ENCODE measurements at places on chromosomes 16 and 17.
A peak's percentile ranks its signal among the peaks of the same experiment; 100 is the strongest.

GRCh38 chr17:28181568-28181967 is 137.4 kb upstream of the TMEM97 start:
- no peak for DNase-seq

DNA sequence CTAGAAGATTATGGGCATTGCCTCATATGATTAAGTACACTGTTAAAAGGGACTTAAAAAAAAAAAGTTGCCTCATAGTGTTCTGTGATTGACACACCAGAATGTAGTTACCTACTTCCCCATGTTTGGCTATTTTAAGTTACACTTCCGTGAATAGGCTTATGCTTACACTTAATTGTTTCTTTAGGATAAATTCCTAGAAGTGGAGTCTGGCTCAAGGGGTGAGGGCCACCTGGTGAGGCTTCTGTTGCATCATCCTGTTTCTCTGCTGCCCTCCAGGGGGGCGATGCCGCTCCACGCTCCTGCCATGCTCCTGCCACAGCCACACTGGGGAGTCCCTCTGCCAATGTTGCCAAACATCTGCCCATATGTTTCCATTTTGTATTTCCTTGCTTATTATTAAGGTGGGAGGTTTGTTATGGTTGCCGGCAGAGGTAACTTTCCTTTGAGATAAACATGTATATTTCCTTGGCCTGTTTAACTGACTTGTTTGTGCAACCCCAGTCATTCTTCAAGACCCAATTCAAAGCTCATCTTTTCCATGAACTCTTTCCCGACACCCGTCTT is 73.1 kb downstream of the KSR1 start:
- no peak for DNase-seq

GRCh38 chr16:2987286-2987685 is 7.0 kb upstream of the PKMYT1 start:
- DNase-seq = no peak

DNA sequence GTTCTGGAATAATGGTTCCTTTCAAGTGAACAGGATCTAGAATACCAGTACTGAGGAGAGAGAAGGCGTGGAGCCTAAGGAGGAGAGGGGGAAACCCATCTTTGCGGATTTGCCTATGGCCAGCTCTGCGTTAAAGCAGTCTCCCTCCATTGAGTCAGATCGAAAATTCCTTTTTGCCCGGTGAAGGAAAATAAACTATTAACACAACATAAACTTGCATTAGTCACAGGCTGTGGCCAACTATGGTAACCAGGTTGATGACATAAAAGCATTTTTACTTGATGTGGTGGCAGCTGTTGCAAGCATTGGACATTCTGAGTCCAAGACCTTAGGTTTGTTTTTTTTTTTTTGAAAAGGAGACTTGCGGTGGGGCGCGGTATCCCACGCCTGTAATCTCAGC is 8.9 kb downstream of the LDAF1 start:
- no peak for DNase-seq

DNA sequence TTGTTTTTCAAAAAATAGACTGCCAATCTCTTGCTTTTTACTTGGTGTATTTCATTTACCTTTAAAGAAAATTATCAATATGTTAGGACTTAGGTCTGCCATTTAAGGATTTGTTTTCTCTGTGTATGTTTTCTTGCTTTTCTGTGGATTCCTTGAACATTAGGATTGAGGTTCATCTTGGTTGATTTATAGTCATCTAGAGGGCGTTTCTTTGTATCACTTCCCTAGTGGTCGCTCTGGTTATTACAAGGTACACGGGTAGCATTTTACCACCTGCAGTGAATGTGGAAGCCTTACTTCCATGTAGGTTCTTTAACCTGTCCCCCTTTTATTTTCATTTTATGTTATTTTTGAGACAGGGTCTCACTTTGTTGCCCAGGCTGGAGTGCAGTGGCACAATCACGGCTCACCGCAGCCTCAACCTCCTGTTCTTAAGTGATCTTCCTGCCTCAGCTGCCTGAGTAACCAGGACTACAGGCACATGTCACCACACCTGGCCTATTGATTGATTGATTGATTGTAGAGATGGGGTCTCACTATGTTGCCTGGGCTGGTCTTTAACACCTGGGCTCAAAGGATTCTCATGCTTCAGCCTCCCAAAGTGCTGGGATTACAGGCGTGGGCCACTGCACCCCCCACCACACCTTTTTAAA is 35.2 kb upstream of the CBX4 start:
- DNase-seq = no peak

DNA sequence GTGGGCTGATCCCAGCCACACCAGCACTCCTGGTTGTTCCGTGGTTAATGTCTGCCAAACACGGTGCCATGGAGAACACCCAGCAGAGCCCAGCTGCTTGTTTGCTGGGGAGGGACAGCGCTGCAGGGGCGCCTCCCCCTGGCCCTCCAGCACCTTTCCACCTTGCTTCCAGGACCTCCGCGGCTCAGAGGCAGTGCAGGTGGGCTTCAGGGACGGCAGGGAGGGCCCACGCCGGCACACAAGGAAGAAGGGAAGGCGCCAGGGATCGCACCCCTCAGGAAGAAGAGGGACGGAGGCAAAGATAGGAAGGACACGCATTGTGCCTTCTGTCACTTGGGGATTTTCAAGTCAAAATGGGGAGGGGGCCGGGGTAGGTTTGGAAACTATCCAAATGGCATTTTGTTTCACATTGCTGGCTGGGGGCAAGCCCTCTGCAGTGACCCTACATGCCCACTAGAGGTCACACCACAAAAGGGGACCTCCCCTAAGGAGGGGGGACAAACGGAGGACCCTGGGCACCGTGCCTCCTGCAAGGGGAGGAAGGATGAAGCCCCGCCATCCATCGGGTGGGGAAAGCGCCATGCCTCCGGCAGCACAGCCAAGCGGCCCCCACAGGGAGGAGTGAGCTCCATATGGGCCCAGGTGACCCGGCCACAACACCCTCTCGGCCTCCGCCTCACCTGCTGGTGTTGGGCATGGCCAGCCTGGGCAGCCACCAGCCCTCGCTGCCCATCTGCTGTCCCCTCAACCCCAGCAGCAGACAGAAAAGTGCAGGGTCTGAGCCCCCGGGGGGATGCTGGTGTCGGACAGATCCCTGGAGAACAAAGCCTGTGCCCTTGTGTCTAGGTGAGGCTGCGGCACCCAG is 7.5 kb upstream of the C16orf95 start:
- DNase-seq = peak; percentile 16

DNA sequence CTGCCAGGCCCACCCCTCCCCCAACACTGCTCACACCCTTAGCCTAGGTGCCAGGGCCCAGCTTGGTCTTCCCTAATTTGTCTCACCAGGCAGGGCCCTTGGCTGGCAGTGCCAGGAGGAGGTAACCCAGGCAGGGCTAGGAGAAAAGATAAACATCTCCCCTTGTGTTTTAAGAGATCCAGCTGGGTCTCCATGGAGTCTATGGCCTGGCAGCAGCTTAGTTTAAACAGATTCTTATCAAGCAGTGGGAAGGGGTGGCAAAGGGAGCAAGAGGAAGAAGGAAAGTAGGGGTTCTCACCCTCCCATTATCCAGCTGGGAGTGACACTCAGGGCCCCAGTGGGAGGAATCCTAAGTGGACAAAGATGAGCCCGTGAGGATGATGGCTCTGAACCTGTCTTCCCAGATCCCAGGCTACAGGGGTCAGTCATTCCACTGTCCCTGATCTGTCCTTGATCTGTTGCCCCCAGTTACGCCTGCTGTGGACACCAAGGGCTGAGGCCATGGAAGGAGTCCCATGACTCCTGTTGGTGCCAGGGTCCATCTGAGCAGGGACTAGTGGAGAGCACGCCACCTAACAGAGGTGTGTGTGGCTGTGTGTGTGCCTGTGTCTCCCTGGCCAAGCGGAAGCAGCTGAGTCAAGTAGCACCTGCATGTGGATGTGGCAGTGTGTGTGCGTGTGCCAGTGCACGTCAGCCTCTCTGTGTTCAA is 47.4 kb upstream of the MEIOC start:
- DNase-seq = no peak

GRCh38 chr16:19389246-19389645 is 28.4 kb upstream of the TMC5 start:
- DNase-seq = no peak

DNA sequence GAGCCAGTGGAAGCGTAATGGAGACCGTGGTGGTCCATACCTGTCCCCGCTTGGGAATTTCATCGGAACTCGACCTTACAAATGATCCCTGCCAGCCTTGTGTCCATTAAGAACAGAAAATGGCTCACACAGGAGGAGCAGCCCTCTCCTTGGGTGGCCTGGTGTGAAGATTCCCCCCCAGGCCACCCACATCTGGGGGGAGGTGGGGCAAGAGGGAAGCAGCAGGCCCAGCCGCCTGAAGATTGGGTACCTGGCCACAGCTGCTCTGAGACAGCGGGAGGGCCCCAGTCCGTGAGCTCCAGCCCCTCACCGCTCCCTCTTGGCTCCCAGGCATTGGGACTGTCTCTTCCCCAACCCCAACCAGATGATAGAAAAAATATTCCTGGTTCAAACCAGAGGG is 277.8 kb upstream of the FOXF1 start:
- no peak for DNase-seq

- no peak for DNase-seq
Measured at GRCh38 chr17:48755356-48755755, 26.8 kb upstream of the HOXB13 start.

- no peak for DNase-seq
Measured at GRCh38 chr17:30368912-30369720, 9.6 kb upstream of the CPD start.

DNA sequence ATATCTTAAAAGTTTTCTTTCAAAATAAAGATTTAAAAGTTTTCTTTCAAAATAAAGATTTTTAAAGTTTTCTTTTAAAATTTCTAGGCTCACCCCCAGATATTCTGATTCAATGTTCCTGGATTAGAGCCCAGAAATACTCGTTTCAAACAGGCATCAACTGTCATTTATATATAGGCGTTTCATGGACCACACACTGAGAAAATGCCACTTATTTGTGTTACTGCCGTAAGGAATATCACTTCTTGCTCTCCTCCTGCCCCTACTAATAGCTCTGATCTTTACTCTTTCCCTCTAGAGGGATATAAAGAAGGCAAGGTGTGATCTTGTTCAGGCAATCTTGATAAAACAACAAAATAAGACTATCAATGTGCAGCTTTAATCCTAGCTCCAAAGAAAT is 1324.1 kb downstream of the CDH8 start:
- no peak for DNase-seq

- no peak for DNase-seq
Measured at GRCh38 chr17:65202844-65203571, 65.8 kb downstream of the RGS9 start.

GRCh38 chr16:73396556-73396955 is 348.6 kb upstream of the ZFHX3 start:
- DNase-seq = no peak

- no peak for DNase-seq
Measured at GRCh38 chr17:64133546-64134215, 3.7 kb upstream of the ERN1 start.

- no peak for DNase-seq
Measured at GRCh38 chr16:9527976-9528375, 436.5 kb downstream of the HAPSTR1 start.

- DNase-seq = no peak
Measured at GRCh38 chr16:8931859-8932258, 31.8 kb downstream of the USP7 start.

DNA sequence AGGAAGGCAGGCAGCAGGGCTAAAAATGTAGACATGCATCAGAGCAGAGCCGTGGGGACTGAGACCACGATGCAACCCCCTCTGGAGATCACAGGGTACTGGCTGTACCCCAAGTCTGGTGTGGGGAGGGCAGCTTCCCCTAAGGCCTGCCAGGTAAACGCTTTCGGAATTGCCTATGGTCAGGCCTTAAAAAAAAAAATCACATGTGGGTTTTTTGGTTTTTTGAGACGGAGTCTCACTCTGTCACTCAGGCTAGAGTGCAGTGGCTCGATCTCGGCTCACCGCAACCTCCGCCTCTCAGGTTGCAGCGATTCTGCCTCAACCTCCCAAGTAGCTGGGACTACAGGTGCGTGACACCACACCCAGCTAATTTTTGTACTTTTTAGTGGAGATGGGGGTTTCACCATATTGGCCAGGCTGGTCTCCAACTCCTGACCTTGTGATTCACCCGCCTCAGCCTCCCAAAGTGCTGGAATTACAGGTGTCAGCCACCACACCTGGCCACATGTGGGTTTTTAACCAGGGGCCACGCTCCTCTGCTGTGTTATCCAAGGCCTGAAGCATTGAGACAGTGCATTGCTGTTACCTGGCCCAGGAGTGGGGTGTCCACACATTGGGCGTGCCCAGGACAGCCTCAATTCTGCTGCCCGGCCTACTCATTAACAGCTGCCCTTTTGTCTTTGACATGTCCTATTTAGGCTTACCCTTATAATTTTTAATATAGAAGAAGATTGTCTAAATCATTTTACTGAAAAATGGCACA is 50.4 kb downstream of the LITAF start:
- DNase-seq = no peak

DNA sequence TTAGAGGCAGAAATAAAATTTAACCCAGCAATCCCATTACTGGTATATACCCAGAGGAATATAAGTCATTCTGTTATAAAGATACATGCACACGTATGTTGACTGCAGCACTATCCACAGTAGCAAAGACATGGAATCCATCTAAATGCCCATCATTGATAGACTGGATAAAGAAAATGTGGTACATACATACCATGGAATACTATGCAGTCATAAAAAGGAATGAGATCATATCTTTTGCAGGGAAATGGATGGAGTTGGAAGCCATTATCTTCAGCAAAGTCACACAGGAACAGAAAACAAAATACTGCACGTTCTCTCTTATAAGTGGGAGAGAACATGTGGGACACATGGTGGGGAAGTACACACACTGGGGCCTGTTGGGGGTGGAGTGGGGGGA is 23.1 kb downstream of the SSH2 start:
- no peak for DNase-seq

GRCh38 chr16:83138976-83139690 is 512.4 kb downstream of the CDH13 start:
- no peak for DNase-seq

- DNase-seq = no peak
Measured at GRCh38 chr17:15270628-15271381, 5.7 kb upstream of the PMP22 start.

GRCh38 chr17:80339118-80339517 is 75.8 kb upstream of the ENDOV start:
- no peak for DNase-seq

GRCh38 chr16:74556375-74556922 is 50.5 kb downstream of the GLG1 start:
- no peak for DNase-seq

DNA sequence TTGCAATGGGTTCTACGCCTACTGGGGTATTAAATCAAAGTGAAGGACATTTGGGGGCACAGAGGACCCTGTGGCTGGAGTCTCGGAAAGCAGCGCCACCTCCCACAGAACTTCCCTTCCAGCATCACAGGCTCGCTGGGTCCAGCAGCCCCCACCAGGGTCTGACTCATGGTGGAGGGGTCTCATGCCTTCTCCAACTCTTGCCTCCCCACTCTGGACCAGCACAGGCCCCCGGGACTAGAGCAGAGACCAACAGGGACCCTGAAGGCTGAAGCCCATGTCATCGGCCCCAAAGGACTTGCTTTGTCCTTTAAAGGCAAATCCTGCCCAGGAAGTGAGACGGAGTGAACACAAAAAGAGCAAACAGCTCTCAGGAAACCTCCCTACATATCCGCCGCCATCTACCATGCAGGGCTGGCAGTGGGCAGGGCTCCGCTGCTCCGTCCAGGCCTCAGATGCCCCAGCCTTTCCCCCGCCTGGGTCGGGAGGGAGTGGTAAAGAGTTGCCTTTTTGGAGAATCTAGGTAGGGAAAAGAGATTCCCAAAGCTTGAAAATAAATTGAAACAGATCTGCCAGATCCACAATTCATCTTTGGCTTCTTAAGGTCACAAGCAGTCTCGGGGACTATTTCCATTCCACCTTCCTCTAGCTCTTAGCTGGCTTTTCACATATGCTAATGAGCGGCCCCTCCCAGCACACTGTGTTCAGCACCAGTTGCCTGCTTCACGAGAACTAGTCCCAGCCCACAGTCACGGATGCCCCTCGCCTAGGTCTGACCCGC is 2.1 kb upstream of the GPRC5C start:
- no peak for DNase-seq

Data from stimulated activated CD8-positive, alpha-beta memory T cell treated with anti-CD3 and anti-CD28 coated beads, Interleukin-2, amount 100 ng/mL, for 1 hour (primary cell).